A549 treated with RU486 at 1 μM for 4 hours (cell line): ENCODE measurements at places on chromosomes 4 and X. TPM values are rescaled to one million over a fixed set of nuclear protein-coding genes. Genes with fewer than 3 reads are reported as not detected.

The SPACA5 gene
- total RNA-seq: not detected in 5 replicates

The GAGE1 gene
- not detected in 5 replicates for total RNA-seq

The ENPEP gene
- 0.07 to 0.35 TPM (median 0.17 TPM) in 5 replicates for total RNA-seq

The GABRE gene
- total RNA-seq: 21.1 to 33.7 TPM (median 27.3 TPM) in 5 replicates

The RLIM gene
- total RNA-seq: 9.6 to 19.0 TPM (median 16.8 TPM) in 5 replicates

The ZNF630 gene
- total RNA-seq: 0.14 to 0.55 TPM (median 0.37 TPM) in 5 replicates

The EDNRA gene
- total RNA-seq: 0.30 to 0.62 TPM (median 0.31 TPM) in 5 replicates

The ADH7 gene
- not detected in 5 replicates for total RNA-seq

The SASH3 gene
- total RNA-seq: not detected in 5 replicates

The TCEAL7 gene
- not detected in 5 replicates for total RNA-seq

The COL4A6 gene
- total RNA-seq: 11.5 to 15.5 TPM (median 15.0 TPM) in 5 replicates

The NDP gene
- not detected in 5 replicates for total RNA-seq

The TMEM31 gene
- total RNA-seq: not detected in 5 replicates

The SNCA gene
- total RNA-seq: 0.09 to 0.56 TPM (median 0.24 TPM) in 4 of 5 replicates, not detected in the other

The PAK3 gene
- 0.02 to 0.03 TPM in 2 of 5 replicates, not detected in the others for total RNA-seq

The SHROOM2 gene
- total RNA-seq: 0.27 to 0.35 TPM (median 0.32 TPM) in 5 replicates

The CENPVL1 gene
- not detected in 5 replicates for total RNA-seq

The POLA1 gene
- total RNA-seq: 8.8 to 13.2 TPM (median 12.4 TPM) in 5 replicates

The NLRP2B gene
- not detected in 5 replicates for total RNA-seq

The PPP1R2C gene
- total RNA-seq: not detected in 5 replicates

The ATP1B4 gene
- not detected in 5 replicates for total RNA-seq

The ANXA5 gene
- total RNA-seq: 443 to 553 TPM (median 474 TPM) in 5 replicates

The CCSER1 gene
- not detected in 5 replicates for total RNA-seq

The PARM1 gene
- 0.62 to 0.77 TPM (median 0.65 TPM) in 5 replicates for total RNA-seq

The HHIP gene
- 0.42 to 0.87 TPM (median 0.70 TPM) in 5 replicates for total RNA-seq

The TENM3 gene
- total RNA-seq: 1.2 to 1.6 TPM (median 1.4 TPM) in 5 replicates

The BDH2 gene
- 7.4 to 8.8 TPM (median 8.3 TPM) in 5 replicates for total RNA-seq

The DOCK11 gene
- 3.8 to 7.9 TPM (median 6.6 TPM) in 5 replicates for total RNA-seq

The GPR173 gene
- total RNA-seq: not detected in 5 replicates

The NSG1 gene
- total RNA-seq: 0.88 to 1.5 TPM (median 1.2 TPM) in 5 replicates

The GPR34 gene
- 0.13 TPM in 1 of 5 replicates, not detected in the others for total RNA-seq

The ARL9 gene
- not detected in 5 replicates for total RNA-seq

The PDLIM5 gene
- 27.2 to 45.0 TPM (median 42.2 TPM) in 5 replicates for total RNA-seq

The NPNT gene
- total RNA-seq: 0.18 to 0.46 TPM (median 0.40 TPM) in 5 replicates

The SLC10A4 gene
- total RNA-seq: 5.2 to 9.2 TPM (median 8.0 TPM) in 5 replicates

The CXCL9 gene
- total RNA-seq: not detected in 5 replicates

The ZAR1 gene
- 0.13 to 0.18 TPM in 2 of 5 replicates, not detected in the others for total RNA-seq

The LAP3 gene
- total RNA-seq: 33.8 to 47.4 TPM (median 36.0 TPM) in 5 replicates

The NAA11 gene
- not detected in 5 replicates for total RNA-seq

The SLC9B1 gene
- 0.10 TPM in 1 of 5 replicates, not detected in the others for total RNA-seq

The HSFX1 gene
- total RNA-seq: 0.14 to 0.40 TPM (median 0.34 TPM) in 5 replicates

The CRMP1 gene
- total RNA-seq: 1.9 to 2.7 TPM (median 2.4 TPM) in 5 replicates

The FAM9B gene
- total RNA-seq: not detected in 5 replicates

The FGFBP2 gene
- total RNA-seq: not detected in 5 replicates

The NCAPG gene
- 12.6 to 29.4 TPM (median 26.2 TPM) in 5 replicates for total RNA-seq

The ZNF711 gene
- total RNA-seq: 0.24 to 1.1 TPM (median 0.89 TPM) in 5 replicates
